ENCODE measurements at places on chromosomes 3 and 15.

DNA sequence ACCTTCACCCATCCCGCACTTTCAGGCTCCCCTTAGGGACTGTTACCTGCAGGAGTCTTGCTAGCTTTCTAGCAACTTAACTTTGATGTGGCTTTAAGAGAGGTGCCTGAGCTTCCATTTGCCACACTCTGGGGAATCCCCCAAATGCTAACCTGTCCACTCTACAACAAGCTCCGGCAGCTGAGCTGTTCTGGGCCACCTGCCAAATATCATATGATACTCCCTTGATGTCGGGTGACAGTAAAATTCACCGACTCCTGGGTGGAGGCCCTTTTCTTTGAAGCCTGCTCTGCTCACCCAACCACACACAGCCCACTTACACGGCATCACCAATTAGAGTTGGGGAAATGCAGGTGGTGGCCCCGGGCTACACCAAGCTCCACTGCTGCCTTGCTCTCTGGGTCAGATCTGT lies 38.0 kb upstream of the XCR1 start:
- DNase-seq: peak; percentile 40

GRCh38 chr3:42936157-42936981 lies 30.4 kb downstream of the ZNF662 start:
- DNase-seq: no peak

DNA sequence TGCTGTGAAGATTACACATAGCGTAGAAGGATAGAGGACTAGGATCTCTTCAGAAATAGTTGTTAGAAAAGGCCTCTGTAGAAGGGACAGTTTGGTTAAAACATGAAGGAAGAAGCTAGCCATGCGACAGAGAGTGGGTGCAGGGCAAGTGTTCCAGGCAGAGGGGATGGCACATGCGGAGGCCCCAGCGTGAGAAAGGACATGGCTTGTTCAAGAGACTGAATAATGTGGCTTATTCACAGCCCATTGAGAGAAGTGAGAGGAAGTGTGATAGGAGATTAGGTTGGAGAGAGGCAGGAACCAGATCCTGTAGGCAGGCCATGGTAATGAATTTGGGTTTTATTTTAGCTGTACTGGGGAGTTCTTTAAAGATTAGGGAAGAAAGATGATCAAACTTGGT lies 56.4 kb downstream of the NEO1 start:
- peak; percentile 19 for DNase-seq

- no peak for DNase-seq
These were observed 62.9 kb downstream of the KLF15 start for GRCh38 chr3:126294211-126294808.

DNA sequence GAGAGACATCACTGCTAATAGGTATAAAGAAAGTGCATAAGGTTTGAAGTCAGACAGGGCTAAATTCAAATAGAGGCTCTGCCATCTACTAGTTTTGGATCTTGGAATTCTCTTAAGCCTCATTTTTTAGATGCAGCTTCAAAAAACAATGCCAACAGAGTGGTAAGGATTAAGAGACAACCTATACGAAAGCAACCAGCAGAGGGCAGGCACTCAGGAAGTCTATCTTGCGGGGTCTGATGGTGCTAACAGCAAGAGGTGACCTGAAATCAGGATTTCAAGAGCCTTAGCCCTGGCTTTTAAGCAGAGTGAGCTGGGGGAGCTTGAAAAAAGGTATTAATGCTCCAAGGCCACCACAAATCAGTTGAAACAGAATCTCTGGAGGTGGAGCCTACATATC lies 40.7 kb downstream of the LDHAL6B start:
- DNase-seq: peak; percentile 81

- no peak for DNase-seq
These were observed 262.1 kb upstream of the TGFBR2 start for GRCh38 chr3:30344288-30344687.

- peak; percentile 73 for DNase-seq
These were observed 473 bp downstream of the FHIT start for GRCh38 chr3:61250784-61251173.

DNA sequence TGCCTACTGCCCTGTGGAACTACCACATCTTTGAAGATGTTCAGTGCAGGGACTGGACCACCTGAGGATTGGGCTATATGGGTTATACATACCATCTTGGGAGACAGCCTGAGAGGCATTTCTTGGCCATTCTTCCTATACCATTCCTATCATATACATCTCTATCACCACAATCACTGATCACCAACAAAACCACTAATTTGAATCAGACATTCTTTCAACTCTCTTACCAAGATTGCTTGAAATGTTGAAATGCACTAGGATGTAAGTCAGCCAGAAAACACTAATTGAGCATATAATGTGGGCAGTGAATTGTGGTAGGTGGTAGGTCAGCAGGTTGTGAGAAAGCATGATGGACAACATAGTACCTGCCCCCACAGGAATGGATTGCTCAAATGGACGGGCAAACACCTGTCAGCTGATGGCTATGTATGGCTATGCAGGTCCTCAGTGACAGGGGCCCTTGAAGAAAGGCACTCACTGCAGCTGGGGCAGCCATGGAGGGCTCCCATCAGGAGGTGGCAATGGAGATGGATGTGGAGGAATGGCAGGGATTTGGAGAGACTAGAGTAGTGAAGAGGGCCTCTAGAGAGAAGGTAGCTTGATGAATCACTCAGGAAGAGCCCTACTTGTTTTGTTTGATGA lies 49.1 kb downstream of the AMOTL2 start:
- no peak for DNase-seq

- peak; percentile 36 for DNase-seq
These were observed 85.1 kb downstream of the EFL1 start for GRCh38 chr15:82177291-82178010.

- DNase-seq: no peak
These were observed 113.4 kb downstream of the ASB7 start for GRCh38 chr15:100715571-100716455.

- DNase-seq: peak; percentile 68
These were observed 37.2 kb upstream of the DENND4A start for GRCh38 chr15:65829130-65829764.

DNA sequence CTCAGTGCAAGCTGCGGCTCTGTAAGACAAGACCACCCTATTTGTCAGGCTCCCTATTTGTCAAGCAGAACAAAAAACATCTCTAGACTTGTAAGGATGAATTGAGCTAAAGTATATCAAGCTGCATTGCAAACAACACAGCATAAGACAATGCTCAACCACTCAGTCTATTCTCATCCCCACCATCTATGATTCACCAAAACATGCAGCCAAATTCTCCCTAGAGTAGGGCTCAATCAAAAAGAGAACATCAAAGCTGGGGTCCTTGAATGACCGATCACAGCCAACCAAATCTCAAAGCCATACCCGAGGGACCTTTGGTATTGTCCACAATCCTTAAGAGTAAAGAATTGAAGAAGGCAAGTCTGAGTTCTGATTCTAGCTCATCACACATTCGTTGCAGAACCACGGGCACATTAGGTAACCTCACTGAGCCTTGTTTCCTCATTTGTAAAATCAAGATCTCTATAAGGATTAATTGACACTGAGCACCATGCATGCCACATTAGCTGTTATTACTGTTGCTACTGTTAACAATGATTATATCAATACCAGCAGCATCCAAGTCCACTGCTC lies 31.2 kb downstream of the RFTN1 start:
- no peak for DNase-seq

DNA sequence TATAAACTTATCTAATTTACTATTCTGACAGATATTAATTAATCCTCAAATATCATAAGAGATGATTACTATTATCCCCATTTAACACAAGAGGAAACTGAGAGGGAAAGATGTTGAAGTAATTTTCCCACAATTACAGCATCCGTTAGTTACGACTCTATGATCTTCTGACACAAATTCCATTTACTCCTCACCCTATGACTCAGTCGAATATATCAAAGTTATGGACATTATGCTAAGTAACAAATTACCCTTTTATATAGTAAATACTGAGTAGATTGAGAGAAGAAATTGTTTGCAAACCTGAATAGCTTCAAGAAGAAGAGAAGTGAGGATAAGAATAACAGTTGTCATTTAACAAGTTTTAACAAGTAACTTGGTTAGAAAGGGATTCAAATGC lies 340.0 kb downstream of the TBC1D5 start:
- no peak for DNase-seq
